ENCODE measurements at places on chromosomes 7 and 10.

GRCh38 chr10:61931620-61932332 is 30.3 kb downstream of the ARID5B start:
- no peak for DNase-seq

DNA sequence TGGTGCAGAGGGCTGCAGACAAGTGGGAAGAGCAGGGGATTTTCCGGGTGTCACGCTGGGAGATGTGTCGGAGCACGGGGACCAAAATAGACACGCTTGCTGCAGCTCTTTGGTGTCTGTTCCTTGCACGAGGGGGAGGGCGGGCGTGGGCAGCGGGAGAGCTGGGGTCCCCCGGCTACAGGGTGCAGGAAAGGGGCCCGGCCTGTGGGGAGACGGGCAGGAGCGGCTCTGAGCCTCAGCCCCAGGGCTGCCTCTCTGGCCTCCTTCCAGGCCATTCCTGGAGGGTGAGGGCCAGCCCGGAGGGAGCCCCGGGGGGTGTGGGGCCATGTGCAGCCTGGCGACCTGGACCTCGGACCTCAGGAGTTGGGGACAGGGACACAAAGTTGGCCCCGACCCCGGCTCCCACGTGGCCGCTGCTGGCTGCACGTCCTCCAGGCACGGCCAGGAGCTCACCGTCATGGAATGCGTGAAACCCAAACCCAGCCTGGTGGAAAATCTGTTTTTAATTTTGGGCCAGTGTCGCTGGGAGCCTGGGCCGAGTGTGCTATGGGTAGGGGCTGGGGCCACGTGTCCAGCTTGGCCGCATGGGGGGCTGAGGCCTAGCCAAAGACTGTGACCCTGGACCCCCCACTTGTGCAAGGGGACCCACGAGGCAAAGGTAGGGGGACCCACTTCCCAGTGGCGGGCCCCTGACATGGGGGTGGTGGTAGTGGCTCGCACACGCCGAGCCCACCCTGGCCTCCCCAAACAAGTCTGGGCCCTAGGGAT is 6.6 kb downstream of the TTYH3 start:
- DNase-seq: peak; percentile 44

DNA sequence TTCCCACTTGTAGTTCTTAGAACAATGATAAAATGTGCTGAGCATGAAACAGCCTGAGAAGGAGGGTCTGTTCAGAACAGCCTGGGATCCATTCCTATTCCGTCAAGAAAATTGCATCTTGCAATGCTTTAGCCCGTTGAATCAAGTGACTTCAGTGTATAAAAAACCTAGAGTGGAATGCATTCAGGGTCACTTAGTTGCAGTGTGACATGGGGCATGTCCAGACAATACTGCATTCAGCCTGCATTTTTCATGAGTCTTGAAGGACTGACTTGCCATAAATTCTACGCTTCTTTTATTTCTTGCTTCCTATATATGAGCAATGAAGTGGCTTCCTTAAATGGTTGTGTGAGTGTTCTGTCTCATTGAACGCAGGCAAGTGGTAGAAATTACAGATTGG is 758.3 kb upstream of the COBL start:
- DNase-seq: no peak

- DNase-seq: no peak
Measured at GRCh38 chr7:7895754-7896153, 72.8 kb upstream of the GLCCI1 start.

DNA sequence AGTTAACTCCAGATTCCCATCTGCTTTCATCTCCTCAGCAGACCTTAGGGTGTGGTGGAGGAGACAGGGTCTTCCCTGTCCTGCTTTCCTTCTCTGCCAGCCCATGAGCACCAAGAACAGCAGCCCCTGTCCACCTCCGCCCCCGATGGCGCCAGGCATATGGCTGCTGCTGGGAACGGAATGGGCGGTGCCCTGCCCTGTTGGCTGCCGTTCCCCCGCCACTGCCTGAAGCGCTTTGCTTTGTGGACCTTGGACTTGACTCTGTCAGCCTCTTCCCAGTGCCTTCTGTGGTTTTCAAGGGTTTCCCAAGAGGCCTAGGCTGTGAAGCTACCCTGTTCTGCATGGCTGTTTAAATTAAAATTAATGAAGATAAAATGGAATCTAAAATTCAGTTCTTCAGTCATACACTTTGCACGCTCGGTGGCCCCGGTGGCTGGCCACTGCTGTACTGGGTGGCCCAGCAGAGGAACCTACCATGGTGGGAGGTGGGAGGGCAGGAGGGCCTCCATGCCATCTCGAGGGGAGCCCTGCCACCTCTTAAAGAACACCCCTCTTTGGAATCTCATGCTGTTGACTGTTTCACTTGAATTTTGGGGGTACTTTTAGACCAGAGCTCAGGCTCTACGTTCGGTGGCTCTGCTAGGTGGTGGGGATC is 78.7 kb downstream of the NKX6-2 start:
- DNase-seq: no peak

- no peak for DNase-seq
Measured at GRCh38 chr7:114082642-114083165, 163.9 kb upstream of the PPP1R3A start.

GRCh38 chr7:50771120-50772002 is 11.3 kb downstream of the GRB10 start:
- DNase-seq: no peak

DNA sequence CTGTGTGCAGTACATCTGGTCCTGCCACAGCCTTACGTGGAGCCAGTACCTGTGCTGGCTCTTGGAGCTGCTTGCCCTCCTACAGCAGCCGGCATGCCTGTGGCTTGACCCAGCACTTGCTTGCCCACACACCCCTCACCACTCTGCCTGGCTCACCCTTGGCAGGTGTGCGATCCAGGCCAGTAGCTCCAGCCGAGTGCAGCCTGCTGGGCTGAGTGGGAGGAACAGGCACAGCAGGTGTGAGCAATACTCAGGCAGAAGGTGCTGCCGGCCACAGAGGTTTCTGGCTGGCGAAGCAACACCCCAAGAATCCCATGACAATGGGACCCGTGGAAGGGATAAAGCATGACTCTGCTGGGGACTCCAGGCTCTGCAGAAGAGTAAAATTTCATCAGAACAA is 173.5 kb upstream of the ADCY1 start:
- DNase-seq: no peak

DNA sequence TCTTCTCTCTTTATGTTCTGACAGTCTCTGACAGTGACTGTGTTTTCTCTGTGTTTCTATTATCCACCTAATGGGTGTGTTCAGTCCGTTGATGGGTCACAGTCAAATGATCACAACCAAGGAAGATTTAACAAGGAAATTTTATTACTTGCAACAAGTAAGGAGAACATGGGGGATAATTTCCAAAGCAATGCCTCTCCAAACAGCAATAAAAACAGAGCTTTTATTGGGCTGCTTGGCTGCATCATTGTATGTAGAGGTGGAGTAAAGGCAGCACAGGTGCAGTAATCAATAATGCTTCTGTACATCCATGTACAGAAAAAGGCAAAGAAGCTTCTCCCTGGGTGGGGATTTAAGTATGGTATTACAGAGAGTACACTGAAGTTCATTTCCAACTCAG is 1525.6 kb downstream of the REEP3 start:
- no peak for DNase-seq

DNA sequence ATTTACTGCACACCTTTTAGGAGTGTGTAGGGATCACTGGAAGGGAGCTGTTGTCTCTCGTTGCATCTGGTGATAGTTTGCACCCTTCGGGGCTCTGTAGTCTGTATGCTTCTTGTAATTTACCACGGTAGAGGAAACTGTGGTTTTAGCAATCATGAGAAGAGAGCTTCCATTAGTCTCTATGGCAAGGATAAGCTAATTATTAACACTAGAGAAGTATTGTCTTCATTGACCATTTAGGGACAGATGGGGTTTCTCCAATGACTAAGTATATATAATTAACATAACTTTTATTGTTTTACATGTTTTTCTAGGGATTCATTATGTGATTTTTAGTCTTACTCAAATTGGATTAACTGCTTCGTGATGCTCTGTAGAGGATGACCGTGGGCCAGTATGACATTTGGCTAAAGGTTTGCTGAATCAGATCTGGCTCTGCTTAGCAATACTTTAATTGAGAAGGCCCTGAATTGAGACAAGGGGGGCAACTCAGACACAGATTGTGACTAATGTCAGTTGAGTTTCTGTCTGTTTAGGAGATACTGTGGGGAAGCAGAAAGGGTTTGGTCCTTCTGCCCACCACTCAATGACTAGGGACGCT is 8.7 kb downstream of the SLC18A2 start:
- no peak for DNase-seq

GRCh38 chr10:101690461-101690860 is 4.5 kb downstream of the FBXW4 start:
- DNase-seq: no peak

GRCh38 chr7:139799586-139799985 is 21.8 kb upstream of the HIPK2 start:
- DNase-seq: no peak

DNA sequence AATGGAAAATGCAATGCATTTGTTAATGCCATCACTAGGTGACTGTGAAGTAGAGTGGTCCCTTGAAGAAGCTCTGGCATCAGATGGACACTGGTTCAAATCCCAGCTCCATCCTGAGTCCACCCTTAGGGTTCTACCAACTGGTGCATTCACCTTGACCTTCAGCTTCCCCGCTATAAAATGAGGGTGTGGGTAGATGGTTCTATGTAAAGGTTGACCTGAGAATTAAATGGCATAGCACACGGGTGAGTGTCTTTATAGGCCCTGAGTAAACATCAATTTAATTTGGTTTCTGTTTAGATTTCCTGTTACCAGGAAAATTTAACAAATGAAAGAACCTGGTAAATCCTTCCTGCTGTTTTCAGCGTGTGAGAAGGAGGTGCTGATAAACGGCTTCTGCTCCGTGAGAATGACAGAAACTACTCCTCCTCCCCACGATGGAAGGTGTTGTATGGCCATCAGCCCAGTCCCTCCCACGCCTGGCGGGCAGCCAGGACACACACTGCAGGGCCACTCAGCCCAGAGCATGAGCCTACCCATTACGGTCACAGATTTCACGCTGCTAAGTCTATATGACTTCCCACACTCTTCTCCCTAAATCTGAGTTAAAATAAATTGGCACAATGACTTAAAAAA is 210.1 kb downstream of the TNS3 start:
- DNase-seq: no peak

- no peak for DNase-seq
Measured at GRCh38 chr7:157699357-157700013, 362.7 kb downstream of the DNAJB6 start.

- DNase-seq: no peak
Measured at GRCh38 chr10:92830478-92831389, 17.6 kb upstream of the EXOC6 start.

DNA sequence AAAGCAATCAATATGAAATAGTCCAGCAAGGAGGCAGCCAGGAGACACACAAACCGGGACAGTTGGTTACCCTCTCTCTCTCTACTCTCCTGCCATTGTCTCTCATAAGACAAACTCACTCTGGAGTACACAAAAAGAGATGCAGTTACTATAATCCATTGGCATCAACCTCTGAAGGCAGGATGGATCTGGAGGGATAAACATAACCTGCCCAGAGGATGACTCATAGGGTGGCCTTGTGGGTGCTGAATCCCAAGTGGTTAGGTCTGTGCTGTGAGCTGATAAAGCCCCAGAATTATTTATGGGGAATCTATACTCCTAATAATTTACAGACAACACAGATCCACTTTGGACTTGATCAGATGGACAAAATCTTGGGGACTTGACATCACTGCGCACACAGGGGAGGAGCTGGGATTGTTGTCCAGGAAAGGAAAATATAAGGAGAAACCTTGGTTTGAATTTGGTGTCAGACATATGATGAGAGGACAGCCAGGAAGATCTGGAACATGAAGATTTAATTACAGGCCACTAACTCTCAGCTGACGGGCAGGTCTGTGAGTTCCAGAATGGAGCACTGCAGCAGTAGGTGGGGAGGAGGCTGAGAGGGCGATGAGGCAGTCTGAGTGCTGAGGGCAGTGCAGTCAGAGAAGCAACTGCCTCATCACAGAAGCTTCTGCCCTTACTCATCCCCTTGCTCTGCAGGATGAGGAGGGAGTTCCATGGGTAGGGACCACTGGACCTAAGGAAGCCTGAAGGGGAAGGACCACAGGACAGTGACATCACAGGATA is 113.9 kb upstream of the PRSS58 start:
- DNase-seq: no peak

GRCh38 chr10:119449760-119450461 is 92.6 kb downstream of the RGS10 start:
- DNase-seq: peak; percentile 15

DNA sequence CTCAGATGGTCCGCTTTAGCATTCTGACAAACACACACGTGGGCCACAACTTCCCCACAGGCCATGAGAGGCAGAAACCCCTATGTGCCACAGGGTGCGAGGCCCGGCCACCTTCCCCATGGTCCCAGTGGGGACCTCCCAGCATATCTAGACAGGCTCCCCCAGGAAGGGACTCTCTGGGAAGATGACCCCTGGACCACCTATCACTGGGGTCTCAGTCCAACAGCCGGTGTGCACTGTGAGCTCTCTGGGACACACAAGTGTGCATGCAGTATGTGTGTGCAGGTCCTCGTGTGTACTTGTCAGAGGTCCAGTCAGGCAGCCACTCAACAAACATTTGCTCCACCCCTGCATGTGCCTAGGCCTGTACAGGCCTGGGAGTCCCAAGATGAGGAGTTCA is 18.7 kb downstream of the GRID1 start:
- DNase-seq: no peak

DNA sequence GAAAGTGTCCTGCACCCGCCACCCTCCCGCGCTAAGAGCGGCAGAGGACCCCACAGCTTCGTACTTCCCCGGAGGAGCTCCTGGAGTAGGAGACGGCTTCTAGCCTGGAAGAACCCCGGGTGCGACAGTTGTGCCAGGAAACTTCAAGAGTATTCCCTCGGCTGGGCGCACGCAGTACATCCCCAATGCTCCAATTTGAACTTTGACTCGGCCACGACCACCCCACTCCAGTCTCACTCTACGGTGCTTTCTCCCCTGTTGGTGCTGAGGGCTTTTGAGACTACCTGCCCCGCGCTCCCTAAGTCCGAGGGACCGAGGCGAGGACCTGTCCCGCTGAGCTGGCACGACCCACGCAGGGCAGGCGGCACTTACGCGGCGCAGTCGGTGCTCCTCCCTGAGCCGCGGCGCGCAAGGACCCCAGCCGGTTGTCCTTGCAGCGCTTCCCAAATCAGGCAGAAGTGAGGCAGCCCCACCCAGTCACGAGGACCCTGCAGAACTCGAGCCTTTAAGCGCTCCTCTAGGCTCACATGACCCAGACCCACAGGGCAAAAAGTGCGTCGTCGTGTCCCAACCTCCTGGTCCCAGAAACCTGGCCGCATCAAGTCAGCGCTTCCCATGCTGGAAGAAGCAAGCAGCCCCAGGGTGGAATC is at the start of gene CPVL:
TSS of gene CPVL (minus strand) at position 481 of the 650 bp plus-strand sequence. CDS start 25,476 bp downstream, outside the sequence.
- peak; percentile 73 for DNase-seq

- no peak for DNase-seq
Measured at GRCh38 chr7:105940109-105940508, 23.0 kb upstream of the CDHR3 start.

- no peak for DNase-seq
Measured at GRCh38 chr7:23523486-23524075, 8.2 kb downstream of the TRA2A start.

GRCh38 chr10:19290770-19291169 is 242.2 kb downstream of the MALRD1 start:
- no peak for DNase-seq

- DNase-seq: no peak
Measured at GRCh38 chr10:23742368-23742767, 303.5 kb downstream of the OTUD1 start.

- DNase-seq: no peak
Measured at GRCh38 chr10:91345716-91346115, 64.4 kb upstream of the HECTD2 start.

GRCh38 chr10:24307116-24307515 is 98.2 kb downstream of the KIAA1217 start:
- no peak for DNase-seq

Measured in HS-5 (cell line).